ENCODE measurements at places on chromosomes 16 and 17.

DNA sequence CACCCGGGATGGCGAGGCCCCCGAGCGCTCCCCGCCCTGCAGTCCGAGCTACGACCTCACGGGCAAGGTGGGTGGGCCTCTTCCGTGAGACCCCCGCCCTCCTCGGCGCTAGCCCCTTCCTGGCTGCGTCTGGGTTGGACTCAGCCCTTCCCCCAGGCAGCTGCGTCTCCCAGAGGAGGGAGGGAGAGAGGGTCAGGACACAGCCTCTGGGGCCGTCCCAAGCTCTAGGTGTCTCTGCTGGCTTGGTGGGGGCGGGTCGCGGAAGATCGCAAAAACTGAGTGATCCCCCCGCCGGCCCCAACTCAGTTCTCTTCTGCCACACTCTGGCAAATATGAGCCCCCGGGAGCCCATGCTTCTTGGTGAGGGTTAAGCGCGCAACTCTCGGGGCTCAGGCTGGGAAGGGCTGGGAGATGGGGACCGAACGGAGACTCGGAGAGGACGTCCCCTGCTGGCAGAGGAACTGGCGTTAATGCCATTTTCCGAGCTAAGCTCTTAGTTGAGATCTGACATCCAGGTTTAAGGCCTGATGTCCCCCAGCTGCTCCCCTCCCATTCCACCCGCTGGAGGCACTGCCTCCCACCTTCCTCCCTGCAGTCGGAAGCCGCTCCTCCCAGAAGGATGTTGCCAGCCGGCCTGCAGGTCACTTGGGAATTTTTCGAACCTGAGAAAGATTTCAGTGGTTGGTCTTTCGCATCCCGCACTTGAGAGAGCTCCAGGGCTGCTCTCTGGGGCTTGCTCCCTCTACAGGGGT lies 419 bp downstream of the RAB37 start:
- peak; percentile 66 for DNase-seq

GRCh38 chr16:1564325-1564724 lies 30.9 kb downstream of the TMEM204 start:
- DNase-seq: no peak

GRCh38 chr16:22687031-22687530 lies 126.9 kb upstream of the HS3ST2 start:
- no peak for DNase-seq

DNA sequence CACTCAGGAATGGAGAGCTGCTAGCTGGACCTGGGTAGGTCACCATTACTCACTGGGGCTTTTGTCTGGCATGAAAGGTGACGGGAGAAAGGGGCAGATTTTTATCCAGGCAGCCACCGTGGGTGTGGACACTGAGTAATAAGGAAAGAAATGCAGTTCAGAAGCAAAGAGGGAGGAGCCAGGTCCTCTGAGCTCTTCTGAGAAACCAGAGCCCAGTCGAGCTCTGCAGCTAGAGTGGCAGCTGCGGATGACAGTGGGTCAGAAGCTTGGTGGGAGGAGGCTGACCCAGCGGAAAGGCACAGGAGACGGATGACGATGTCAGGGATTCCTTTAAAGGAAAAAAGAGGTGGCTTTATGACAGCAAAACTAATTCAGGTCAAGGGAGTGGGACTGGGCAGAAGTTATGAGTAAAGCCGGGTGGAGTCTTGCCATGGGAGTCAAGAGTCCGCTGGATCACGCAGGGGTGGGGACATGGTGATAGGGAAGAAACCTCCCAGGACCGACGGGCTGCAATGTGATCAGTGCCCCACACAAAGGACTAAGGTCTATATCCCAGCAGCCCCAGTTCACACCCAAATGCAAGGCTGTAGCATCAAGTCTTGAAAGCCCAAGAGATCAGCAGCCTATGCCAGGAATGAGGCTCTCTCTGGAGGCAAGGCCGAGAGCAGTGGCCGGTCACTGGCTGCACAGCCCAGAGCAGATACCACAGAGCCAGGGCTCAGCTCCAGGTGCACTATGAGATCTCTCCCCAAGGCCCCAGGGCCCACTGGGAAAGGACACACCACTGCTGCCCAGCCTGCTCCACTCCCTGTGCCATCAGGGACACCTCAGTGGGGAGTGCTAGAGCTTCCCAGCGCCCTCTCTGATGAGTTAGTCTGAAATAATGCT lies 6.3 kb upstream of the MNT start:
- DNase-seq: no peak

GRCh38 chr16:9854675-9855074 lies 327.6 kb downstream of the GRIN2A start:
- DNase-seq: no peak

GRCh38 chr17:48236681-48237134 lies 129.1 kb downstream of the SNX11 start:
- no peak for DNase-seq

DNA sequence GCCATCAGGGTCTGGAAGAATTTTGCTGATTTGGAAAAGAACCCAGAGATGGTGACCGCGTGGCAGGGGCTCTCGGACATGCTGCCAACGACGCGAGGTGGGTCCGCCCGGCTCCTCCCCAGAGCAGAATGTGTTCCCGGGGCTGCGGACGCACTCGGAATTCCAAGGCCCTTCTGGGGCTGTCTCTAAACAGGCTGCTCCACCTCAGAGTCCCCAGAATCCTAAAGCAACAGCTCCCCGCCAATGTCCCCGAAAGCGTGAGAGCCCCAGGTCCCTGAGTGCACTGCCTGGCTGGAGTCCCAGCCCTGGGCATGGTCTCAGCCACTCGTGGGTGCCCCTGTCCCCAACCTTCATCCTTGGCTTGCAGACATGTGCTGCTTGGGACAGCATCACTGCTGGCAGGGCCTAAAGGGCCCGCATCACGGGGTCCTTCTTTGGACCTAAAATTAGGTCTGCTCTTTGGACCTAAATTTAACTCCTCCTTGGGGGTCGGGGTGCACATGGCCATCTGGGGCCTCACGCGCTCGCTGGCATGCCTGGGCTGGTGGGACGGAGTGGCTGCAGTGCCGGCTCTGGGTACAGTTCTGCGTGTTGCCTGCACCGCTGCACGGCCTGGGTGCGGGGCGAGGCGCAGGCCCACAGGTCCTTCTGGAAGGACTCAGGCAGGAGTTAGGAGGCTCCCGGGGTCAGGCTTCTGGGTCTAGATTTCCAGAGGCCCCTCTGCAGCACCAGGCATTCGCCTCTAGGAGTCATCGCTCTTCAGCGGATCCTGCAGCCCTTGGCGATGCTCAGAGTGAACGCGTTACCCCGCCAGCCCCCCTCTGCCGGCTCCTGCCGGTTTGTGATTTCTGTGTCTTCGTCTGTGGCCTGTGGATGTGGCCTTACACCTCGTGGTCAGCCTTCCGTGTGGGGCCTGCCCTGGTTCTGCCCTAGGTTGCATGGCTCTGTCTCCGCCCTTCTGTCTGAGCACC lies 41.9 kb upstream of the CHMP6 start:
- no peak for DNase-seq

DNA sequence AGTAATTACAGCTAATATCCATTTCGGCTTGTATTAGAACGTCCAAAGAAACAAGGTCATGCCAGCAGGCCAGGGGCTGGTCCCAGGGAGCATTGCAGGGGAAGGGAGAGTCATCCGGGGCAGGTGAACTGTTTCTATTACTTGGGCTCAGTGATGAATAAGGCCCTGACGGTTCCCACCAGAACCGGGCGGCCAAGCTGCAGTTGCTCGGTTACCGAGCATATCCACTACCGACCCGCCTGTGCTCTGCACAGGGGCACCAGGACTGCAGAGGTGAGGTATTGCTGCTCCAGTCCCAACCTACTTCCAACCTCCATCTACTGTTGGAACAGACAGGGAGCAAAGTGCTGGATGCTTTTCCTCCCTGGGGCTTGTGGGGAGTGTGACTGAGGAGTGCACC lies 295.5 kb downstream of the MAF start:
- DNase-seq: no peak

DNA sequence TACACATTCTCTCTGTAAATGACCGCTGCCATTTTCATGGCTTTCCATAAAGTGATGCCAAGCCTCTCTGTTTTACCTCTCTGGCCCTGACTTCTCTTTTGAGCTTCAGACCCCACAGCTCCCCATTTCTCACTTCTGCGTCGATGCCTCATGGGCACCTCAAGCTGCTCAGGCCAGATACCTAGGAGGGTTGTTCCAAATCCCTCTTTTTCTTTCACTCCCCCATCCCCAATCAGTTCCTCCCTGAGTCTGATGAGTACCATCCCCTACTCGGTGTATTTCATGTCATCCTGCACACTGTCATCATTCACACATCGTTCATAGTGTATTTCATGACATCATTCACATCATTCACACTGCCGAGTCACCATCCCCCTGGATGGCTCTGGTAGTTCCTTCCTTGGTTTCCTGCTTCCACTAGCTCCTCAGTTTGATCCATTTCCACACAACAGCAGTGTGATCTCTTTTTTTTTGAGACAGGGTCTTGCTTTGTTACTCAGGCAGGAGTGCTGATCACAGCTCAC lies 43.1 kb downstream of the NTN1 start:
- no peak for DNase-seq

DNA sequence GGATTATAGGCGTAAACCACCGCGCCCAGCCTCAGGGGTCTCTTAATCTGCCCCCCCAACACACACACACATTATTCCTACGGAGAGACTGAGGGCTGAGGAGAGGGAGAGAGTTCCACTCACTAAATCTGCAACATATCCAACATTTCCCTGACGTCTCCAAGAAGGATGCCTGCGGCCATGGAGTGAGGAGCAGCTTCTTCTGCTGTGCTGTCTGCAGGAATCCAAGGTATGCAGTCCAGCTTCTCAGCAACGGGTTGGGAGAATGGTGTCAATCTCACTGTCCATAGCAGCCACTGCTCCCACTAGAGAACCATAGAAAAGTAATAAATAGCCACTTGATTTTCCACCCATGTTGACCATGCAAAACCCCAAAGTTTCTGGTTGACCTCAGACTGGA lies 5.1 kb upstream of the PLXDC1 start:
- DNase-seq: no peak

DNA sequence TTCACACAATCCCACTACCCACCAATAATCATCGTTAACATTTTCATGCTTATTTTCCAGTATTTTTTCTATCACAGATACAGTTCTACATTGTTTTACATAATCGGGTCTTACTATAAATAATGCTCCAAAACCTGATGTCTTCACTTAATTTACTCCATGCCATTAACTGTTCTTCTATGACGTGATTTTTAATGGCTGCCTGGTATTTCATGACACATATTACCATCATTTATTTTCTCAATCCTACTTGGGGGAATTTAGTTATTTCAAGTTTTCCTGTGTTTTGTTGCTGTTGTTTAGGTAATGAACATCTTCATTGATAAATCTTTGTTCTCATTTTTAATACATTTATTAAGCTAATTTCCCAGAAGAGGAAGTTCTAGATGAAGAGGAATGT lies 14.7 kb downstream of the LPO start:
- DNase-seq: no peak

DNA sequence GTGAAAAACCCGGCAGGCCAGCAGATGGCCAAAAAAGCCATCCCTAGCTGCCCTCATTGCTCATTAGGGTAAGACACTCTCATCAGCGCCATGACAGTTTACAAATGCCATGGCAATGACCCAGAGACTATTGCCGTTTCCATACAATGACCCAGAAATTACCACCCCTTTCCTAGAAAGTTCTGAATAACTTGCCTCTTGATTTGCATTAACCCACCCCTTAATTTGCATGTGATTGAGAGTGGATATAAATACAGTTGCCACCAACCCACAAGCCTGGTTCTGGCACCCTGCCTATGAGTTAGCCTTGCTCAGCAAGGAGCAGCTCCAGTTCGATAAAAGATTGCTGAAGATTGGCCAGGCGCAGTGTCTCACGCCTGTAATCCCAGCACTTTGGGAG lies 16.1 kb upstream of the C16orf54 start:
- no peak for DNase-seq

DNA sequence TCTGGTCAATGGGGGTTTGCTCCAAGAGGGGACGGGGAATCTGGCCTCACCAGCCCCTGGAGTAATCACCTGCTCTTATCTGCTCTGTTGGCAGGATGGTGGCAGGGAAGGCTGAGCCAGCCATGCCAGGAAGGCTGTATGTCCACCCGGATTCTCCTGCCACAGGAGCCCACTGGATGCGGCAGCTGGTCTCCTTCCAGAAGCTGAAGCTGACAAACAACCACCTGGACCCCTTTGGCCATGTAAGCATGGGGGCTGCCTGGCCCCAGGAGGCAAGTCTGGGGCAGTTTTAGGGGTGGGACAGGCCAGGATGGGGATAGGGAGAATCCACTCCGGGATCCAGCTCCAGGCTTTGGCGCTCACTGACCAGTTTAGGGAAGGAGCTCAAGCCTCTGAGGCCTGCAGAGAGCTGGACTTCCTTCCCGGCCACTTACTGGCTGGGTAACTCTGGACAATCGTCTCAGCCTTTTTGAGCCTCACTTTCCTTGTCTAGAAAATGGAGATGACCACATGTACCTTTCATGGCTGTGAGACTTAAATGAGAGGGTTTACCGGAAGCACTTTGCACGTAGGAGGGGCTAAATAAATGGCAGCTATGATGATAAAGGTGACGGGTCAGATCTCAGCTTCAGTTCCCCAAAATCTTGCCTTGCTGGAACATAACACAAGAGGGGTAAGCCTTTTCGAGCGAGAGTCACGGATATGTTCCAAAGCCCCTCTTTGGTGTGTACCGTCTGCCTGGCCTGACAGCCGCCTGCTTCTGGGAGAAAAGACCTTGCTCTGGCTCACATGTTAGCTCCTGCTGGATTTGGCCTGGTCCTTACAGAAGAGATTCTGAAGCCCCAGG lies 15.4 kb downstream of the TBX4 start:
- no peak for DNase-seq

GRCh38 chr16:48558371-48558841 lies 51.6 kb downstream of the N4BP1 start:
- no peak for DNase-seq

DNA sequence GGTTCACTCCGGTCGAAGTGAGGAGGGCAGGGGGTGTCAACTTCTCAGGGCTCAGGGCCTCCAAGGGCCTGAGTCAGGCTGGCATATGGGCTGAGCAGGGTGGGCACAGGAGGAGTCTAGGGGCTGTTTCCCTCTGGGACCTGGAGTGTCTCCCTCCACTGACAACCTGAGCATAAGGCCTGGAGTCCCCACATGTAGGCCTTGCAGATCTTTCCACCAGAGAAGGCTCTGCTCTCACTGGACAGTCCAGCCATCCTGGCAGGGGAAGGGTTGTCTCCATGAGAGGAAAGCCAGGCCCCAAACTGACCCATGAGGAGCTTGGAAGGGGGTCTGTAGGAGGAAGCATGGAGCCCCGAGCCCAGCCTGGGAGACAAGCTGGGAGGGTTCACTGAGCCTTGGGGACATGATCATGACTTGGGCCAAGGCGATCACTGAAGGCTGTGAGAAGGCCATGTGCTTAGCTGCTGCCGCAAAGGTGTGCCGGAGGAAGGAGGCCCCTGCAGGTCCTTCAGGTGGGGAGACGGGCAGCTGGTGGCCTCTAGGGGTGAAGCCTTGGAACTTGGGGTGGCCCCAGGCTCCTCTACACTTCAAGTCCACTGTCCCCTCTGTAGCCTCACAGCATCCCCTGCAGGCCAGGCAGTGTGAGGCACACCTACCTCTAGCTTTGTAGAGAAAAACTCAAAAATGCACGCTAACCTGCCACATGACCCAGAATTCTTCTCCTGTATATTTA lies 9.9 kb downstream of the CMTM2 start:
- DNase-seq: peak; percentile 81
